Smooth muscle cell of trachea (primary cell): ENCODE measurements at places on chromosomes 13 and 19. TPM values are rescaled to one million over a fixed set of nuclear protein-coding genes. Genes with fewer than 3 reads are reported as not detected.

ZNF579 gene
- total RNA-seq = 5.2 and 9.3 TPM in 2 replicates

ONECUT3 gene
- total RNA-seq = under 0.01 TPM in 1 of 2 replicates, not detected in the other

ADGRE3 gene
- not detected in 2 replicates for total RNA-seq

OXGR1 gene
- total RNA-seq = not detected in 2 replicates

ANKRD24 gene
- total RNA-seq = 1.0 and 5.0 TPM in 2 replicates

ITGBL1 gene
- 70.7 and 102 TPM in 2 replicates for total RNA-seq

ZNF154 gene
- 4.9 and 5.3 TPM in 2 replicates for total RNA-seq

MYH14 gene
- total RNA-seq = not detected in 2 replicates

JSRP1 gene
- 0.15 TPM in 1 of 2 replicates, not detected in the other for total RNA-seq

CGB8 gene
- total RNA-seq = not detected in 2 replicates

FGF21 gene
- not detected in 2 replicates for total RNA-seq

KL gene
- 0.15 TPM in 1 of 2 replicates, not detected in the other for total RNA-seq

MAP4K1 gene
- total RNA-seq = 0.33 and 0.58 TPM in 2 replicates

AMH gene
- 0.44 and 1.5 TPM in 2 replicates for total RNA-seq

PSG1 gene
- 0.58 and 1.8 TPM in 2 replicates for total RNA-seq

SDHAF1 gene
- total RNA-seq = 8.9 and 12.9 TPM in 2 replicates

TLE2 gene
- 1.2 and 3.6 TPM in 2 replicates for total RNA-seq

CRX gene
- total RNA-seq = not detected in 2 replicates

PRDX2 gene
- 166 and 183 TPM in 2 replicates for total RNA-seq

FGF22 gene
- total RNA-seq = 0.15 TPM in 1 of 2 replicates, not detected in the other

RXFP2 gene
- total RNA-seq = not detected in 2 replicates

LRCH1 gene
- total RNA-seq = 9.9 and 15.6 TPM in 2 replicates

IGFL1 gene
- total RNA-seq = not detected in 2 replicates

GATAD2A gene
- total RNA-seq = 40.5 and 49.6 TPM in 2 replicates

PROZ gene
- not detected in 2 replicates for total RNA-seq

KLF1 gene
- total RNA-seq = 0.17 TPM in 1 of 2 replicates, not detected in the other

FUT1 gene
- under 0.01 TPM in 2 replicates for total RNA-seq

ADM5 gene
- 0.44 and 0.83 TPM in 2 replicates for total RNA-seq

MCEMP1 gene
- total RNA-seq = not detected in 2 replicates

APLP1 gene
- 5.1 and 11.7 TPM in 2 replicates for total RNA-seq

EFNA2 gene
- total RNA-seq = not detected in 2 replicates

ZNF763 gene
- 2.2 and 2.8 TPM in 2 replicates for total RNA-seq

TBXA2R gene
- 2.8 and 2.9 TPM in 2 replicates for total RNA-seq

ADAMTS10 gene
- 4.4 and 11.9 TPM in 2 replicates for total RNA-seq

DCT gene
- total RNA-seq = 0.17 TPM in 1 of 2 replicates, not detected in the other

SH2D3A gene
- 0.15 TPM in 1 of 2 replicates, not detected in the other for total RNA-seq

PPM1N gene
- total RNA-seq = 3.3 and 4.1 TPM in 2 replicates

CYP2F1 gene
- not detected in 2 replicates for total RNA-seq

ZNF628 gene
- total RNA-seq = 1.6 and 3.3 TPM in 2 replicates

SBK3 gene
- 0.44 TPM in 1 of 2 replicates, not detected in the other for total RNA-seq

NCAN gene
- total RNA-seq = under 0.01 TPM in 2 replicates

SIAH3 gene
- not detected in 2 replicates for total RNA-seq

TEX101 gene
- not detected in 2 replicates for total RNA-seq

CTXN1 gene
- total RNA-seq = 1.7 and 2.5 TPM in 2 replicates

FIZ1 gene
- total RNA-seq = 3.8 and 5.2 TPM in 2 replicates

CEACAM6 gene
- not detected in 2 replicates for total RNA-seq

ZNF177 gene
- total RNA-seq = 1.3 and 1.9 TPM in 2 replicates

CARM1 gene
- total RNA-seq = 38.7 and 49.8 TPM in 2 replicates

PSG11 gene
- not detected in 2 replicates for total RNA-seq

TEAD2 gene
- total RNA-seq = 18.8 and 24.3 TPM in 2 replicates

ATP8A2 gene
- 0.15 and 0.17 TPM in 2 replicates for total RNA-seq

HSPB6 gene
- 125 and 302 TPM in 2 replicates for total RNA-seq

LYL1 gene
- total RNA-seq = 0.73 and 0.99 TPM in 2 replicates
